GM20000 (cell line): ENCODE measurements at places on chromosomes 13 and 19.

GRCh38 chr13:49877629-49878218, 58.4 kb downstream of the SPRYD7 start:
- no peak for DNase-seq

- no peak for DNase-seq
These were observed 106.8 kb downstream of the DHRS12 start for GRCh38 chr13:51697181-51697580.

- DNase-seq, result no peak
These were observed 2.6 kb downstream of the CSNK1A1L start for GRCh38 chr13:37102896-37103295.

- peak; percentile 83 for DNase-seq
These were observed at the start of gene TMEM38A for GRCh38 chr19:16660763-16661479. Gene TMEM38A (plus strand): TSS chr19:16661139. CDS start chr19:16661218, 79 bp downstream.

DNA sequence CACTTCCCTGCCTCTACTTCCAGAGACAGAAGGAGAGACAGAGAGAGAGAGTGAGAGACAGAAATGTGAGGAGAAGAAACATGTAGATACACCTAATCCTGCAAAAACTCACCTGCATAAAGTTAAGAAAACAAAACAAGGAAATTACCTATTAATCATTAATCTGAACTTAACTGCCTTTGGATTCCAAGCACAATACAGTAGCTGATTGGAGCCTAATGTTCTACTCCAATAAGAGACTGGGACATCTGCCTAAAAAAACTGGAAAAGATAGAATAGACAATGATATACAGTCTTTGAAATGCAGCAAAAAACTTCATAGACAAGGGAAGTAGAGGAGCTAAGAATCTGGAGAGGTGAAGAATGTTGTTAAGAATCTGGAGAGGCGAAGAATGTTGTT, 910.2 kb upstream of the SLC10A2 start:
- DNase-seq, result no peak

DNA sequence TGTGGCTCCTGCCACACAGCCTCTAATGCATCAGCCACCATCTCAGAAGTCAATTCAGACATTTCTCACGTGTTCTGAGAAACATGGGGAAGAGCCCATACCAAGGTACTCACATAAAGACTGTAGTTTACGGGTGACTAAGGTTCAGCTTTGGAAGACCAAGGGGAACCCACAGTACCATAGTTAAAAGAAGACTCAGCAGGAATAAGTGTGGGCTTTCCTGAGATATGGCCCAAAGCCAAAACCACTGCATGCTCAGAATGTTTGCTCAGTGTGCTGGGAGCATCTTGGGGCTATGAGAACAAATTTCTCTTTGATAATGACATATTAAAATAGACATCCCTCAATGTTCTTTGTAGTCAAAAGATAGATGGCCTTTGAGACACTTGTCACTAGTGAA, 283.8 kb downstream of the DCT start:
- no peak for DNase-seq

GRCh38 chr19:47467914-47468313, 3.8 kb downstream of the SLC8A2 start:
- DNase-seq, result no peak

DNA sequence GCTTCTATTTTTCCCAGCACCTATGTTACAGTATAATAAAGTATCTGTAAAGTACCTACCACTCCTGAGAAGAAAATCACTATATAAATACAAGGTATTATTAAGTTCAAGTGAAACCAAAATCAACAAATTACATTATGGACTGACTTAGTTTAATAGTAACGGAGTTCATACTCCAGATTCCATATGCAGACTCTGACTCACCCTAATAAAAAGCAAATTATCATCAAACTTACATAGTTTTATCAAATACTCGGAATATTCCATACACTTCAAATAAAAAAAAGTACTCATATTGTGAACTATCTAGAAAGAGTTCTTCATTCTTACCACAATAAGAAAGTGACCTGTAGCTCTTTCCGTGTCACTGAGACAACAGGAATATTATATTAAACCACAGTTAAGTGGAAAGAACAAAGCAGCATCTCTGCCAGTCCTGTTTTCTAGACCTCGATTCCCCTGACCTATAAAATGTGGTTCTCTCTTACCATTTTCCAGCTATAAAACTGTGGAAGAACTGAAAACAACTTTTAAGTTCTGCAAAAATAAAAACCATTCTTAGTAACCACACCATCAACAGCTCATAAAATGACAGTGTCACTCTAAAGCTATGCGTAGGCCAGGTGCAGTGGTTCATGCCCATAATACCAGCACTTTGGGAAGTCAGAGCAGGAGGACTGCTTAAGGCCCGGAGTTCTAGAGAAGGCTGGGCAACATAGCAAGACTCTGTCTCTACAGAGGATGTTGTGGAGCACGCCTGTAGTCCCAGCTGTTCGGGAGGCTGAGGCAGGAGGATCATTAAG, 42.6 kb downstream of the USP12 start:
- no peak for DNase-seq

GRCh38 chr13:113196970-113197737, 11.3 kb downstream of the PCID2 start:
- no peak for DNase-seq

GRCh38 chr13:95251641-95252040, 49.6 kb downstream of the ABCC4 start:
- DNase-seq, result no peak

DNA sequence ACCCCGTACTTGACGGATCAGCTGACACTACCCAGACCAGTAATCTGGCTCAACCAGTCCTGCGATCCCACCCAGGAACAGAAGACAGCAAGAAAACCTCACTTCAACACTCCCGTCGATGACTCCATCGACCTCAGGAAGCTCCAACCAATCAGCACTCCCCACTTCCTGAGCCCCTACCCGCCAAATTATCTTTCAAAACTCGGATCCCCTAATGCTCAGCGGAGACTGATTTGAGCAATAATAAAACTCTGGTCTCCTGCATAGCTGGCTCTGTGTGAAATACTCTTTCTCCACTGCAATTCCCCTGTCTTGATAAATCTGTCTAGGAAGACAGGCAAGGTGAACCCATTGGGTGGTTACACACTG, 1.2 kb downstream of the LSM4 start:
- DNase-seq, result no peak

DNA sequence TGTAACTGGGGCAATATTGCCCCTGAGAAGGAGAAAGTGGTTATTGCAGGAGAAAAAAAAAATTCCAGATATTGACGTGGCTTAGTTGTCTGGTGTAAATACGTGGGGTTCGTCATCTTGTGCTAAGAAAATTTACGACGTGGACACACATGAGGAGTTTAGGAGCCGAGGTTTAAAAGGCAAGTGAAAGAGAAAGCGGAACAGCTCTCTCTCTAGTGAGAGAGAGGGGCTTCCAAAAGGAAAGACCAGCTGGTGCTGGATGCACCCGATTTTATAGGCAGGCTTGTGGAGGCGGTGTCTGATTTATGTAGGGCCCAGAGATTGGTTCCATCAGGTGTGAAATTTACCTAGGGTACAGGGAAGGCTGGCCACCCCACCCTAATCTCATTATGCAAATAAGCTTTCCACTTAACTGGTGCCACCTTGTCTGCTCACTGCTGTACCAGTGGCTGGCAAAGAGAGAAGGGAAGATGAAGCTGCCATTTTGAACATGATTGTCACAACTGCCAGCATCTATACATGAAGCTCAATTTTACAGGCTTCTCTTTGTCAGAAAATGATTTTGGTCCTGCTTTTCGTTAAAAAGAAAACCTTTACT, 845.1 kb downstream of the DACH1 start:
- DNase-seq, result no peak

DNA sequence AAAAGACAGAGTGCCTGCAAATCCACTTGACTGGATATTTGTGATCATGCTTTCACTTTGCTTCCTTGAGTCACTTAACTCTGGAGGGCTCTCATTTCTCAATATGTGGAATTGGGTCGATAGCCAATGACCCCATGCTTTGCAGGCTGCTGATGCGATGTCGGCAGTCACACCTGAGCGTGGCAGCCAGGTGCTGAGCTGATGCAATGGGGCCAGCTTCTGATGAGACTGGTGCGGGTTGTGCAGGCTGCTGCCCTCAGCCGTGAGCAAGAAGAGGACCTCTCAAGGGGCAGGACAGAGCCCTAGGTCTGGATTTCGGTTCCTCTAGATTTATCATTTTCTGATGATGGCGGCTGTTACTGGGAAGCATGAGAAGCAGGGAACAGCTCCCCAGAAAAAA, 334.1 kb downstream of the TEX29 start:
- no peak for DNase-seq
